ENCODE measurements at places on chromosomes 16 and 17.

GRCh38 chr16:66842765-66843164, 1.4 kb upstream of the CA7 start:
- DNase-seq, result no peak

DNA sequence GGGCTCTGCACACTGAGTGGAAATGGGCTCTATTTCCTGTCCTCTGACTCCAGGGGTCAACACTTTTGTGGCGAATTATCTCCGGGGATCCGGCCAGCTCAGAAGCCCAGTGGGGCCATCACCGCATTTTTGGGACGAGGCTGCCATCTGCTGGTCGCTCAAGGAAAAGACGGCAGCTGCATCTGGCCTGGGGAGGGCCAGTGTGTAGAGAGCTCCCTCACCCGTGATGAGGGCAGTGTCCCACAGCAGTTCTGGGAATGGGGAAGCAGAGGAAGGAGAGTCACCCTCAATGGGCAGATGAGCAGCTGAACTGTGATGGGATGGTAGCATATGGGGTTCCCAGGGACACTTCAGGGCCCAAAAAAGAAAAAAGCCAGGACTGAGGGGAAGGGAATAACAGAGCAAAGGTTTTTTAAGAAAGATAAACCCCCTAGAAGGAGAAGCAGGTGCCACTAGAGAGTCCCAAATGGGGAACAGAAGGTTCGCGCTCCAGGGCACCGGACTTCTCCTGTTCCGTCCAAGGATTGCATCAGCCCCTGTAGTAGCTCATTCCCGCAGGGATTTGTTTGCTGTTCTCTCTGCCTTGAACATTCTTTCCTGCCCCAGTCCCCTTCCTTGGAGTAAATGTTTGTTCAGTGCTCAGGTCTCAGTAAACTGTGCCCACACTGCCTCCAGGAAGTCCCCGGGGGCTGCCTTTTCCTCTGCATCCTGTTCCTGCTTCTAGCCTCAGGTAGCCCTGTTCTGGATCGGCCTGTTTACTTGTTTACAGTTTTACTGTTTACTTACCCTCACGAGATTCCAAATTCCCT, 9.3 kb upstream of the ABCC12 start:
- no peak for DNase-seq

GRCh38 chr17:81527591-81528383, at the start of gene FSCN2:
FSCN2 (plus strand) TSS chr17:81528377; CDS start chr17:81528532, 155 bp downstream.
- DNase-seq, result no peak

DNA sequence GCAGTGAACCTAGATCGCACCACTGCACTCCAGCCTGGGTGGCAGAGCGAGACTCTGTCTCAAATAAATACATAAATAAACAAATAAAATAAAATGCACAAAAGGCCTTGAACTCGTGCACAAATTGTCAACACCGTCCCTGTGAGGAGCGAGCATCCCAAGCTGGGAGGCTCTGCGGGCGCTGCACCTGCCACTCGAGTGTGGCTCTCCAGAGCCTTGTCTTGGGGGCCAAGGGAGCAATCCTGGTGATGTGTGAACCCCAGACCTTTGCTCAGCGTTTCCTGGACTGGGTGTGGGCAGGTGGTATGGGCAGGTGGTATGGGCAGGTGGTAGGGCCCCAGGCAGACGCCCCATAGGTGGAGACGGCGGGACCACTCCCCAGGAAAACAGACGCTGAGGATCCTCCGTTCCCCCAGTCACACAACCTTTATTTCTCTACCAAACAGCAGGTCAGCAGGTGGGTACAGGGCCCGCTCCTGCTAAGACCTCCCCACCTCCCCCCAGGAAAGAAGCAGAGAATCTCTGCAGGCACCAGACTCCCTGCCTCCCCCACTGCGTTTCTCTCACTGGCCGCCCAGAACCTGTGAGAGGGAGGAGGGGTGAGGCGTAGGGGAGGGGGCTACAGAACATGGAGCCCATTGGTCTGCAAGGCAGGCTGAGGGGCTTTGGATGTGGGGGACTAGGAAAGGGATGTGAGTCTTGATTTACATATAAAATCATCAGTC, 7.4 kb upstream of the P2RX1 start:
- no peak for DNase-seq

GRCh38 chr17:82468692-82469091, 10.2 kb downstream of the NARF start:
- no peak for DNase-seq

- DNase-seq, result no peak
These were observed 8.1 kb downstream of the SERPINF1 start for GRCh38 chr17:1769822-1770477.

DNA sequence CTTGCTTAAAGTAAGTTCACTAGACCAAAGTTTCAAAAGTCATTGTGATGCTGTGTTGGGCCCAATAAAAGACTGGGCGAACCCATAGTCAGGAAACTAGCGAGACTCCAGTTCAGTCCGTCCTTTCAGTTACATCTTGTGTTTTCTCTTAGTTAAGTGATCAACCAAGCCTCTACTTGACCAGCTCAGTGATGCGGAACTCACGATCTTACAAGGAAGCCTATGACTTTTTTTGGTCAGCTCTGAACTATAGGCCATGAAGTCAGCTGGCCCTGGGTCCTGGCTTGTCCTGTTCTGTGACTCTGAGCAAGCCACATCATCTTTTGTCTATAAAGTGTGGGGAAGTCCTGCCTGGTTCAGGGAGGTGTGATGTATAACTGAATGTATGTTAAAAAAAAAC, 21.7 kb upstream of the WSCD1 start:
- no peak for DNase-seq

DNA sequence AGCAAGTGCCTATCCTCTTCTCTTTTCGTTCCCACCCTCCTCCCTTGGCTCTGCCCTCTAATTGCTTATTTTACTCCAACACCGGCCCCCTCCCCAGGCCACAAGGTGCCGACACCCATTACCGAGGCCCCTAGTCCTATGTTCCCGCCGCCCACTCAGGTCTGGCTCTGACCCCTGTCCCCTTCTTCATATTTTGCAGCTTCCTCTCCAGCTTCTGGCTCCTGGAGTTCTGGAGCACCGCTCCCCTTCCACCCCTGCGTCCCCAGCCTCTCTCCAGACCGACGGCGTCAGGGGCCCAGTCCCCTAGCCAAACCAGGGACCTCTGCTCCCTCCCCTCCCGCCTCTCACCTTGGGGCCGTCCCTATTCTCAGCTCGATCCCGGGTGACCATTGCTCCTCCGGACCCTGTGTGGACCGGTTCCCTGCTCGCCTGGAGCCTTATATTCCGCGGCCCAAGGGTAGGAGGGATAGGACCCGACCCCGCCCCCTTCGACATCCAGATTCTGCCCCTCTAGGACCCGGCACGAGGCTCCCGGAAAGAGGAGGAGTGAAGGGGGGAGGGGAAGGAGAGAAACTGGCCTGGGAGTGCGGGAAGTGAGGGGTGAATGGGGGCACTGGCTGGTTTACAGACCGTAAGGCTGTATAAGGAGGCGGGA, at the start of gene HES7:
Gene HES7, minus strand, starts transcription at position 412 of the 655 bp plus-strand sequence. Its CDS starts 22 bp downstream, at position 390.
- no peak for DNase-seq

DNA sequence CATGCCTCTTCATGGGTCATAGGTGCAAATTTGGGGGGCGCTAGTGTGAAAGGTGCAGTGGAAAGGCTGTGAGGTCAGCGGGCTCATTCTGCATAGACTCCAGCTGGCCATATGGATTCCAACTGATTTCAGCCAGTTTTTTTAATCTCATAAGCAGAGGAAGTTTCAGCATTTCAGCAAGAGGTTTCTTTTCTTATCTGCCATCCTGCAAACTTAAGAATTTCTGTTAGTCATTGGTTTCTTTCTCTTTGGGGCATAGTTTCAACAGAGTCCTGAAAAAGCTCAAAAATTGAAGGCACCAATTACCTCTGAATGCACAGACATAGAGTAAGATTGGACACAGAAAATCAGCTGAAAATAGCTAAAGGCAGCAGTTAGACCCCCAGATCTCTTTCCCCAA, 16.2 kb upstream of the ALOX15 start:
- DNase-seq, result no peak

- no peak for DNase-seq
These were observed 84.7 kb downstream of the LMF1 start for GRCh38 chr16:886084-886543.

DNA sequence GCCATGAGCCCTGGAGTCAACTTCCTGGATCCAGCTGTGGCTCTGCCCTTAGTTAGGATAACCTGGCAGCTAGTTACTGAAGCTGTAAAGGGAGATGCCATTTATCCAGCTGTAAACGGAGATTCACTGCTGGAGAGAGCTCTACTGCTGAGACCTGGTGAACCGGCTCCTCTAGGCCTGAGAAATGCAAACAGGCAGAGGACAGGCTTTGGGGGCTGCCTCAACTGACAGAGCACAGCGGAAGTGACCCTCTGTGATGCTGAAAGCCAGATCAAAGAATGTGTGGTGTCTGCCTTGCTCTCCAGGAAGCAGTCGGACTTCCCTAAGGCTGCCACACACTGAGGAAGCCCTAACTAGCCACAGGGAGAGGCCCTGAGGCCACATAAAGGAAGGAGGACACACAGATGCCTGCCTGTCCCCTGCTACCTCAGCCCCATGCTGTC, 21.9 kb upstream of the GPRC5C start:
- no peak for DNase-seq

DNA sequence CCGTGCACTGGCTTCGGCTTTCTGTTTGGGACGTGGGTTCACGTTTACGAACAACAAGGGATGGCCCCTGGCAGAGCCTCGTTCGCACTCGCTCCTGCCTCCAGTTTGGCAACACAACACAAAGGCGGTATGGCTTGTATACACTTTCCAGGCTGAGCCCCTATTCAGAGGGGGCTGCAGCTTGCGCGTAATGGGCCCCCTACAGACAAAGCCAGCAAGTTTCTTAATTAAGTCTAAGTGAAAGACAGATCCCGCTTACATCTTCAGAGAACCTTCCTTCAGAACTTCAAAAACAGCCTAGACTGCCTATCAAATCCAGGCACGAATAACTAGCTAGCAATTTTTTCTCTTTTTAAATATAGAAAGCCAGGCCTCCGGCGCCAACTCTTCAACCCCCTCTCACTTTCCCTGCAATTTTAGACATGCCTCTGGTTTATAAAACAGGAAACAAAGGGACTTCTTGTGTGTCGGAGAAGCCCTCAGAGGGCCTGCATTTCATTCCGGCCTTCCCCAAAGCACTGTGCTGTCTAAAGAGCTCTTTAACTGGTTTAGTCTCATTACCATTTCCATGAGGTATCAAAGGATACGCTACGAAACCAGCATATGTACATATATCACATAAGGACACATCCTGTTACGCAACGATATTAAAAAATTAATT, 244.9 kb downstream of the STX8 start:
- no peak for DNase-seq

DNA sequence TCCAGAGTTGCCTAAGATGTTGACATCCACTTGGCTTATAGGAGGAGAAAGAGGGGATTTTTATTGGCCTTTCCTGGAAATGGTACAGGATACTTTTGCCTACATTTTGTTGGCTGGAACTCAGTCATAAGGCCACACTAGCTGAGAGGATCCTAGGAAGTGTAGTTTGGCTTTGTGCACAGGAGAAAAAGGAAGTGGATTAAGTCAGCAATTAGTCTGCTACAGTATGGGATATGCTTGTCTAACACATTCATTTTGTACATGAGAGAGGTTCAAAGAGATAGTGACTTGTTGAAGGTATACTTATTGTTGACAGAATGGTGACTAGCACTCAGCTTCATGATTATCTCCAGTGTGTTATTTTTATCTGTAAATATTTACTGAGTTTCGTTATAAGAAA, 10.3 kb downstream of the UTP18 start:
- DNase-seq, result no peak

DNA sequence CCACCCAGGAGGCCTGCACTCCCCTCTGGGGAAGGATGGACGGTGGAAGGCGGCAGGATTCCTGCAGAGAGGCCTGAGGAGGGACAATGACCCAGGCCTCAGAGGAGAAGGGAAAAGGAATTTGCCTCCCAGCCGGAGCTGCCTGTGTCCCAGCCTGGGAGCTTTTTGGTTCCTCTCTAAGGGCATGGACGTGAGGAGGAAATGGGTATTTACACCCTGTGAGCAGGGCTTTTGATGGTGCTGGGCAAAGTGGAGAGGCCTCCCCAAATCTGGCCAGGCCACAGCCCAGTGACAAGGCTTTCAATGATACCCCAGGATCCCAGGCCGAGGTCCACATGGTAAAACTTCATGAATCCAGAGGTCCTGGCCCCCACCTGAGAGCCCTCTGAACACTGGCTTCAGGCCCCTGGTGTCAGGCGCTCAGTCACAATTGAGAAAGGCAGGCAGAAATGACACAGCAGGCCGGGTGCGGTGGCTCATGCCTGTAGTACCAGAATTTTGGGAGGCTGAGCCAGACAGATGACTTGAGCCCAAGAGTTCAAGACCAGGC, 56.0 kb upstream of the DOC2B start:
- no peak for DNase-seq

Measured in NCI-H446 treated with DMSO at 0.1 percent for 48 hours (cell line).